RPMI8226 (cell line): ENCODE measurements at places on chromosomes 12 and 14.

GRCh38 chr12:2422591-2422990 lies 369.8 kb downstream of the CACNA1C start:
- no peak for DNase-seq

- no peak for DNase-seq
These were observed 4.2 kb downstream of the PCNX4 start for GRCh38 chr14:60095781-60096450.

DNA sequence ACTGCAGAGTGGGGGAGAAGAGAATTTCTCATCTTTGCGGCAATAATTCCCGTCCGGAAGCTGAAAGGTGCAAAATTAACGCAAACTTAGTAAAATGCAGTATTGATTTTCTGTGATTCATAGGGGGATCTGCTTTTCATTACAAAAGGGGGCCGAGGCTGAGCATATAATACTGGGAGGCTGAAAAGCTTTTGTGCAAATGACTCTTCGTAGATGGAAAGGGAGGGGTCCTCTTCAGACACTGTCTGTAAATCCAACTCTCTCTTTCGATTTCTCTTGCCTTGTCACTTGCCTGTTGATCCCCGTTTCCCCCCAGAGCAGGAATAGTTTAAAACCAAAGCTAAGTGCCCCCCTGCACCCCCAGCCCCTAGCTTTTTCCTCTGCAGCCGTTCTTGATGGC lies 258.2 kb downstream of the VRK1 start:
- DNase-seq: no peak

GRCh38 chr14:20631023-20631879 lies 10.2 kb downstream of the OR6S1 start:
- peak; percentile 42 for DNase-seq

DNA sequence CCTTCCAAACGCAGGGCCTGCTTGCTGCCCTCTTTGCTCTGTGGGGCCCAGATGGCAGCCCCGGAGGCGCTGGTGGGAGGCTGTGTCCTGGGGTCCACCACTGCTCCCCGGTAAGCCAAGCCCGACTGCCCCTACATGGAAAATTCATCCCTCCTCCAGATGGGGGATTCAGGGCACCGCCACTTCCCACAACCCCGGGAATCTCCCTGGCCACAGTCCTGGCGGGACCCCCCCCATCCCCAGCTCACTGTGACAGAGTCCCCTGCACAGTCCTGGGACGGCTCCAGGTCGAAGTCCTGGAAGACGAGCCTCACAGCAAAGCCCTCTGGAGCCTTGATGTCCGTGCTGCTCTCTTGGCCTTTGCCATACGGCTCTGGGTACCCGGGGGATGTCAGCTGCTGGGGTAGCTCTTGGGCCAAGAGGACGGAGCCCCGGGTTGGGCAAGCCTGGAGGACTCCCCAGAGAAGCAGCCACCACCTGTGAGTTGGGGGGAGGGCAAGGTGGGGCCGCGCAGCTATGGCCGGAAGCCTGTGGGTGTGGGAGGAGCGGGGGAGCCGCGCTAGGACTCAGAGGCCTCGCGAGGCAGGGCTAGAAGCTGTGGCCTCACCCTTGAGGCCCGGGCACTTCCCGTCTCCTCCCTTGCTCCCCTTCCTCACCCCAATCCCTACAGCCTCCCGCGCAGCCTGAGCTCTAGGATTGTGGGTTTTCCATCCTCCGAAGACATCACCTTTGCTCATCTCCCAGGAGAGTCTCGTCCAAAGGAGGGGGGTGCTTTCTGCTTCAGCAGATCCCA lies 815 bp downstream of the C1RL start:
- DNase-seq: peak; percentile 83

DNA sequence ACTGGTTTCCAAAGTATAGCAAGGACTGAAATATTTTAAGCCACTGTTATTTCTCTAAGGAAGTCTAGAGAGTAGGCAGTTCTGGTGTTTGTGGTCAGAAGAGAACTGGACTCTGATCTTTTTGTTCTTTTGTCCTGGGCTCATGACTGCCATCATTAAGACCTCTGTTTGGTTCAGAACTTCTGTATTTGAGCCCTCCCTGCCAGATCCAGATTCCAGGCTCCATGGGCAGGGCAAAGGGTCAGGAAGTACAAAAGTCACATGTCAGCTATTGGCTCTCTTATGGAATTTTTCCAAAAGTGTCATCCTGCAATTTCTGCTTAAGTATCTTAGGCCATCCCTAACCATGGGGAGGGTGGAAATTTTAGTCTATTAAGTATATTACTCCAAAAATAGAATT lies 6.8 kb downstream of the PIWIL1 start:
- no peak for DNase-seq

- no peak for DNase-seq
These were observed 595 bp upstream of the KRT85 start for GRCh38 chr12:52367876-52368275.

DNA sequence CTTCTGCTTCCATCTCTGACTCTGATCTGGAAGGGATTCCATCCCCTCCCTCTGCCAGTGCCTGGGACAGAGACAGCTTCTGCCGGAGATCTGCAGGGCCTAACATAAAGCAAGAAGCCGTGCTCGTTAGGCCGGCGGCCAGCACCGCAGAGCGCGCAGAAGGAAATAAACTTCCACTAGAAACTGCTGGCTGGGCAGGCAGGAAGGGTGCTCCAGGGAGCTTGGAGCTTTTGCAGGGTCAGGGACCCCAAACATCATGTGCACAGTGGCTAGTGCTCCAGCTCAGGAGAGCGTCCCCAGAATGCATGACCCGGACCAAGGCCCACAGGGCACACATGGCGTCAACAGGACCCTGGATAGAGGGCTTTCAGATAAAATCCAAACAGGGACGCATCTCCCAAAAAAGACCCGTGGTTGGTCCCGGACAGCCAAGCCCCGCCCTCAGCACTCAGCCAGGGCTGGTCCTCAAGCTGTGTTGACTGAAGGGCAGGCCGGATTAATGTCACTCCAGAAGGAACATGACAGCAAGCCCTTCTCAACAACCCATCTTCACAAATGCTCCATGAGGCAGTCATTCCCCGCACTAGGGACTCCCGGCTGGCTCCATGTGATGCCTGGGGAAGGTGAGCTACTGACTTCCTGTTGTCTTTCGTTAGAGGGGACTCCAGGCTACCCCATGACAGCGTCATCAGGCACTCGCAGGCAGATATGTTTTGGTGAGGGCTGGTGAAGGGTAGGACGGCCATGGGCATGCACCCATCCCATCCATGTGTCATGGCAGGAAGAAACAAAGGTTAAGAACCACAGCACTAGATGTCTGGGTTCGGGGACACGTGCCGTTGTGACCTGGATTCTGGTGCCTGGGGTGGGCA lies 121.5 kb downstream of the CALM1 start:
- no peak for DNase-seq

GRCh38 chr12:12180575-12180974 lies 86.3 kb downstream of the LRP6 start:
- DNase-seq: no peak

- DNase-seq: no peak
These were observed 80.6 kb upstream of the ETV6 start for GRCh38 chr12:11568762-11569478.

DNA sequence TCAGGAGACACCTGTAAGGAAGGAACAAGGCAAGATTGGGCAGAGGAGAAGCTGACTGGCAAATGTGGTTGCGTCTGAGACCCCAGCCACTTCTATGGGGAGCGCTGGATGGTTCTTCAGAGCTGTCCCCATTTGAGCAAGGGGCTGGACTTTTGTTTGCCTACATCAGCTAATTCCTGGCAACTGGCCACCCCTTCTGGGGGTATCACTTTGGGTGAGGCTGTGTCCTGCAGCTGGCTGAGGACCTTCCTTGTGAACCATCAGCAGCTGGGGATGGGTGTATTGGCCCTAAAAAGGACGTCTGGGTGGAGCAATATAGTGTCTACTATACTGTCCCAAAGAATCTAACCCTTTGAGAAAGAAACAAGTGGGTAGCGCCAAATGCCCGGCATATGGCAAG lies 23.6 kb downstream of the PPFIBP1 start:
- DNase-seq: no peak

GRCh38 chr12:11771356-11771755 lies 121.9 kb downstream of the ETV6 start:
- no peak for DNase-seq

DNA sequence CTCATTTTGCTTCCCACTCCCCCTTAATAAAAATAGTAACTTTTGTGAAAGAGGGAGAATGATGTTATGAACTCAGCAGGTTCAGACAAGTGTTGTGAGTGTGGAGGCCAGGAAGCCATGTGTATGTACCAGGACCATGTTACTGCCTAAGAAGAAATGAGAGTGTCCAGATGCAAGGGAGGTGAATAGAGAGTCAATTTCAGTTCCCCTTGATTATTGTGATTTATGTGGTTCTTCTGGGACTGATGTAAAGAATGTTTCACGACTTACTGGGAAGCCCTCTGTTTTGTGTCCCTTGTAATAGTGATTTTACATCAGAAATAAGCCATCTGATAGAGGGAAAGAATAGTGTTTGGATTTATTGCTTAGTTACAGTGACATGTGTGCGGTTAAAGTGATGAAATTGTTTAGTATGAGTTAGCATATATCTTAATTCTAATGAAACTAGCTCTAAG lies 32.5 kb downstream of the FBXO34 start:
- no peak for DNase-seq

DNA sequence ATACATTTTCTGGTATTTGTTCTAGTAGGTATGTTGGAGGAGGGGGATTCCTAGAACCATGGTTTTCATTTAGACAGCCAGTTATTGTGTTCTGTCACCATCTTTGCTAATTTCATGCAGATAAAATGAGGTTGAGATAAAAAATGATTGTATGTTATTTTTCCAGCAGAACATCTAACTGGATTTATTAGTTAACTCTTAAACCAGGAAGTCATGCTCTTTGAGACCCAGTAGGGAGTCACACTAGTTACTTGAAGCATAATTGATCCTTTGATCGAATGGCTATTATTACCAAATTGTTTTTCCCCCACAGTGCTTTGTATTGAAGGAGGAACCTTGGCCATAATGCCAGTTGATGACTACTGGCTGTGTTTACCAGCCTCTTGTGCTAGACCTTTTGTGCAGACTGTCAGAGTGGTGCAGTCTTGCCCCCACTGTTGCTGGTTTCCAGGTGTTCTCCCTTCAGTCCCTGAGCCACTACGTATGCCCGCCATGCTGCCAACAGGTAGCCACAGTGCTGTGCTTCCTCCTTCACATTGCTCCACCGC lies 6.0 kb downstream of the EID3 start:
- no peak for DNase-seq

DNA sequence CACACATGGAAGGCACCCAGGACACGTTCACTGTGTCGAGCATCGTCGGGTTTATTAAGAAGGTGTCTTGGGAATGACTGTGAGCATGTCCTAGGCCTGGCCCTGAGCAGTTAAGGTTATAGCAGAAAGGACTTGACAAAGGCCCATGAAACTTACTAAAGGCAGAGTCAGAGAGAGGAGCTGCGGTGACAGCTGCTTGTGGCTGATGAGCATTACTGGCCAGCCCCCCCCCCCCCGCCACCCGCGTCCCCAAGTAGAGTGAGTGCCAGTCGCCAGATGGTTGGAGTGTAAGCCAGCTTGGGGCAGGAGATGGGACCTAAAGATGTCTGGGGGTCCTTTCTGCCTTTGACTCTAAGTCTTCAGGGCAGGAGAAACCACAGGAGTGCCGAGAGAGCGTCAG lies 169.9 kb downstream of the TSPAN9 start:
- no peak for DNase-seq

DNA sequence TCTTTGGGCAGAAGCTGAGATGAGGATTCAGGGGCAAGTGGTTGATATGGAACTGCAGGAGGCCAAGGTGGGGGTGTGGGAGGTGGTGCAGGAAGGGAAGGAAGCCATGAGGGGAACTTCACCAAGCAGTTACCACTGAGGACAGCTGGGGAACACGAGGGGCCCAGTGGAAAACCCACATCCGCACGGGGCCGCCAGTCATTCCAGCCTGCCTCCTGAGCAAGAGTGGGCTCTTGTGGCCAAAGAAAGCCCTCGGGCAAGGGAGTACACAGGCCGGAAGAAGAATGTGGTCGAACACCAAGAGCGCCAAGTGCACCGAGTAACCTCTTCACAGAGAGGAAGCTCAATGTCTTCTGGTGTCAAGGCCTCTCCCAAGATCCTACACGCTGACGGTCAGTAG lies 252.2 kb upstream of the FOXN3 start:
- no peak for DNase-seq

DNA sequence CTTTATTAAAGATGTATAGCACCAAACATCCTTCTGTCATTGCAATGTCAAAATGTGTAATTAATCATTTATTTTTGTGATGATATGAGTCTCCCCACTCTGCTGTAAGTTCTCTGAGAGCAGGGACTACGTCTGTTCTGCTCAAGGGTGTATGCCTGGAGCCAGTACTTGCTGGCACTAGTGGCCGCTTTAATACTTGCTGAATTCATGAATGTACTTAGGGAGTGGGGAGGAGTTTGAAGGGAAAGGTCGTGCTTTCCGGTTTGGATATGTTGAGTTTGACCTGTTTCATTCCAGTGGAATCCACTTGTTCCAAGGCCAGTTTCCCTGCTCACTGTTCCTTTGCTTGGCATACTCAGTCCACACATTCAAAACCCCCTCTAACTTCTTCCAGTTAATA lies 1.9 kb upstream of the DCAF5 start:
- DNase-seq: no peak

DNA sequence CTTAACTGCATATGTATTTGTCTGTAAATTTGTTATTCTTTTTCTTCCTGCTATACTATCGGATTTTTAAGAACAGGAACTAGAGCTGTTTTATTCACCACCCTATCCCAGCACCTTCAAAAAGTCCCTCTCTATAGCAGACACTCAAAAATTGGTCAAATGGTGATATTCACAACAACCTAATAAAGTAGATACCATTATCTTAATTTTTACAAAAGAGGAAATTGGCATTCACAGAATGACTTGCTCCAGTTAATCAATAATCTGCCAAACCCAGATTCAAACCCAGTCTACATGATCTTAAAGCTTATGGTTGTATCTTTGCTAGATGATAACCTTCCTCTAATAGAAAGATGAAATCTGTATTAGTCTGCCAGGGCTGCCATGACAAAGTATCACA lies 426.6 kb downstream of the EGLN3 start:
- DNase-seq: no peak

- no peak for DNase-seq
These were observed 140.5 kb downstream of the ADGRD1 start for GRCh38 chr12:131093971-131094830.

GRCh38 chr14:103930051-103930604 lies 1.9 kb downstream of the TDRD9 start:
- DNase-seq: no peak

- peak; percentile 75 for DNase-seq
These were observed 40.5 kb upstream of the KCNA5 start for GRCh38 chr12:5003025-5003666.

DNA sequence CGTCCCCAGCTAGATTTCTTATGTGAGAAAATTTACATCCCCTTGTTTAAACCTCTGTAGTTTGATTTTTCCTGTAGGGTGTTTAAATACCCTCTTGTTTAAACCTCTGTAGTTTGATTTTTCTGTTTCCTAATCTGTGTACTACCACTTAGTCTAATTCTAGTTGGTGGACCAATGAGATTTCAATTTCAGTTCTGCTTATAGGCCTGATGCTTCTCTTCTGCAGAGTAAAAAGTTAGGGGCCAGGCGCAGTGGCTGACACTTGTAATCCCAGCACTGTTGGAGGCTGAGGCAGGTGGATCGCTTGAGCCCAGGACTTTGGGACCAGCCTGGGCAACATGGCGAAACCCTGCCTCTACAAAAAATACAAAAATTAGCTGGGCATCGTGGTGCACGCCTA lies 11.5 kb downstream of the UBC start:
- peak; percentile 29 for DNase-seq
